ENCODE measurements at places on chromosomes 6 and 20.

DNA sequence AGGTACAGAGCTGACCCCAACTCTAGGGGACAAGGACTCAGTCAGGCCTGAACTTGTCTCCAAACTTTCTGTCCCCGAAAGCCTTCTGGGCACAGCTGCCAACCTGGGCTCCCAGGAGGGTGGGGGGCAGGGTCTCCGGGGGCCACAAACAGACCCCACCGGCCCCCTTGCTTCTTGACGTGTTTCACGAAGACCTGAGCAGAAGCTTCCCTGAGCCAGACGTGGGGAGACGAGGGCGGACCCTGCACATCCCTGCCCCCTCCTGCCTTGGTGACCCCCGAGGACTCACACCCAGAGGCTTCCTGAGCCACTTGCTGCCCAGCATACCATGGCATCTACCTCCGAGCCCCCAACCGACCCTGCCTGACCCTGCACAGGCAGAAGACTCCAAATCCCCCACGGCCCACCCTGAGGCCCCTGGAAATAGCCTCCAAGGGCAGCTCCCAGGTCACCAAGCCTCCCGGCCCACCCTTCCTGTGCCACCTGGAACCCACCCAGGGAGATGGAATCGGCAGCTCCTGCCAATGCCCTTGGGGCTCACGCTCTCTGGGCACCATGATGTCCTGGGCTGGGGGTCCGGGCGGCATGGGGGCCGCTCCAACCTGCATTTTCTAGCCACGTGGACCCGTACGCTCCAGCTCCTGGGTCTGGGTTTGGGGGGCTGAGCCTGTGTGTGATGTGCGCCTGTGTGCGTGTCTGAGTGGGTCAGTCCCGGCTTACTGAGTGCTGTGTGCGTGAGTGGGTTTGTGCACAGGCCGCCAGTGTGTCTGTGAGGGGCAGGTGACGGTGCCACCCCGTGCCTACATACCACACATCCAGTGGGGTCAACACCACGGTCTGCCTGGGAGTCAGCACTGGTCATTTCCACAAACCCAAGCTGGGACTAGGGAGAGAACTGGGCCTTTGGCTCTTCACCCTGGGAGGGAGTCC is 2.5 kb upstream of the PTK6 start:
- DNase-seq: peak; percentile 74

DNA sequence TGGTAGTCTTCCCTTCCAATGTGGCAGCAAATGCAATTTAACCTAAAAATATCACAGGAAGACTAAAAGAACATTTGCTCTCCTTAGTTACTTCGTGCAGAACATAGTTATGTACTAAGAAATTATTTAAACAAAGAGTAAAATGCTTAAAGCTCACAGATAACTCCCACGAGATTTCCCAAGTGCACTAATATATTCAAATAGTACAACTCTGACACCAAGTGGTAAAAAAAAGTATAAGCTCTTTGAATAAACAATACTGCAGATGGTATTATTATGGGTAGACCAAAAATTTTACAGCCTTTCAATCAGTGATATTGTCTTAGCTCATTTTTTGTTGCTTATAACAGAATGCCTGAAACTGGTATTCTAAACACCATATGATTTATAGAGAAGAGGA is 52.8 kb upstream of the FILIP1 start:
- no peak for DNase-seq

- no peak for DNase-seq
Observed at GRCh38 chr6:1761477-1761877, 151.8 kb downstream of the FOXC1 start.

GRCh38 chr6:121504227-121504626 is 68.8 kb downstream of the GJA1 start:
- DNase-seq: no peak

DNA sequence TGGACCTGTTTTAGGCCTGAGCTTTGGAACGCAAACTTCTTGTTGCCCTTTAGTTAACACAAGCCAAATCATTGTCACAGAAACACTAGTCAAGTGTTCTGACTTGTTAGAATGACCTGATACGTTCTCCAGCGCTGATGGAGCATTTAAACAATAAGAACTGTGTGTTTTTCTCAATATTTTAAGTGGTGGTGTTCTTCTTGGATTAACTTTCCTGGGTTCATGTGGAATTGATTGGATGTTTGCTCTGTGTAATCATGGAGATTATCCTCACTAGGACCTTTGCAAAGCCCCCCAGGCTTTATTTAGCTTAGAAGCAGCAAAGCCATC is 1.6 kb downstream of the LRRC1 start:
- DNase-seq: no peak

DNA sequence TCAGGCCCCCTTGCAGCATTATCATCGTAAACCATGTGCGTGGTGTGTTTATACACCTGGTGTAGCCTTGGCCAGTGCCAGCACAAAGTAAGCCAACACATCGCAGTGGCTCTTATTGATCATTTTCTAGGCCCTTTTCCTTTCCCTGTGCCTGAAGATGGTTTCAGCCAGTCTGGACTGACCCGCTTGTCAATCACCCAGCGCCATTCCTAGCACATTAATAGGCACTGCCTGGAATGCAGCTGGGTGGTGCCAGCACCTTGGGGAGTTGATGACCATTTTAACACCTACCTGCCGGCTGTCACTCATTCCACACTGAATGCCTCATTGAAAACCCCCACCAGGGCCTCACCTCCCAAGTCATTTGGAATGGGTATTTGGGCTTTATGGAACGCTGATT is 4.9 kb upstream of the UQCC2 start:
- DNase-seq: no peak

- no peak for DNase-seq
Observed at GRCh38 chr6:163348789-163349680, 65.5 kb upstream of the QKI start.

Measured in upper lobe of left lung (tissue), 6 donors.